ENCODE measurements at places on chromosomes 3 and 15. TPM values are rescaled to one million over a fixed set of nuclear protein-coding genes. Genes with fewer than 3 reads are reported as not detected.

ANKDD1A gene
- 3.9 TPM for total RNA-seq

GOLGA6L9 gene
- 1.3 TPM for total RNA-seq

CHAC1 gene
- 62.2 TPM for total RNA-seq

CCDC54 gene
- not detected for total RNA-seq

ATP11B gene
- total RNA-seq, result 55.4 TPM

GRCh38 chr15:24919446-24919845 is 35.3 kb upstream of the SNRPN start:
- DNase-seq, result no peak

DNA sequence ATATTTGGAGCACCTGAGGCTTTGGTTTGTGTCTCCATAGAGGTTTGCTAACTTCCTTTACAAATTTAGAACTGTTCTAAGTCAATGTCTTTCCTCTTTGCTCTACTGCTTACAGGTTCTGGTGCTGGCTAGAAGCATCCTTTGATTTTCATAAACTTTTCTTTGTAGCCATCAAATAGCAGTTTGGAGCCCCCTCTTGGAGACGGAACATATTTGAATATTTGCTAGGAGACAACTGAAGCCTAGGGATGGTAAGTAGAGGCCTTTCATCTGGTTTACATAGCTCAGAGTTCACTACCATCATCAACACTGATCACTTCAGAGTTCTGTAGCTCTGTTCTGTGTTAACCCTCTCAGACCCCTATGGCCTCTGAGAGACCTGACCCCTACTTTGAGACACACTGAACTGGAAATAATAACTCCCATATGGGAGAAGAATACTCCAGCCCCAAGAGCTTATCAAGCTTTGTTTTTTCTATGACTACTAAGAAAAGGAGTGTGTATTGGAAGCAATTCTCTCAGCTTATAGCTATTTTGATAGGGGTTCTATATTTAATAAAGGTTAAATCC is 420.4 kb downstream of the EPHA3 start:
- no peak for DNase-seq

- no peak for DNase-seq
These were observed 63.5 kb upstream of the KLF13 start for GRCh38 chr15:31262901-31263671.

GRCh38 chr3:127147291-127147885 is 45.5 kb upstream of the PRR23E start:
- DNase-seq, result no peak

GRCh38 chr15:48718646-48719045 is 73.1 kb upstream of the FBN1 start:
- peak; percentile 20 for DNase-seq

DNA sequence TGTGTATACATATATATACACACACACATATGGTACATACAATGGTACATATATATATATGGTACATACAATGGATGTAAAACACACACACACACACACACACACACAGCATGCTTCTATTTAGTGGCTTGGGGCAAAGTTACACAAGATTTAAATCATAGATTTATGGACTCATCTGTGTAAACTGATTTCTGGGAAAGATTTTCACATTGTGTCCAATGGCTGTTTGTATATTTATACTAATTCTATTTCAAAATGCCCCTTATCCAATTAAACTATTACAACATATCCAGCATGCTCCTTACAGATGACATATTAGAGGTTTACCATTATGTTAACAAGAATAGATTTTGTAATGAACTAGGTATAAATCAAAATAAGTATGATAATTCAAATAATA is 94.9 kb downstream of the ANO10 start:
- DNase-seq, result peak; percentile 54

- no peak for DNase-seq
These were observed 122.9 kb downstream of the TPRG1 start for GRCh38 chr3:189294649-189295048.

- no peak for DNase-seq
These were observed 35.4 kb downstream of the SMARCC1 start for GRCh38 chr3:47746264-47746663.

DNA sequence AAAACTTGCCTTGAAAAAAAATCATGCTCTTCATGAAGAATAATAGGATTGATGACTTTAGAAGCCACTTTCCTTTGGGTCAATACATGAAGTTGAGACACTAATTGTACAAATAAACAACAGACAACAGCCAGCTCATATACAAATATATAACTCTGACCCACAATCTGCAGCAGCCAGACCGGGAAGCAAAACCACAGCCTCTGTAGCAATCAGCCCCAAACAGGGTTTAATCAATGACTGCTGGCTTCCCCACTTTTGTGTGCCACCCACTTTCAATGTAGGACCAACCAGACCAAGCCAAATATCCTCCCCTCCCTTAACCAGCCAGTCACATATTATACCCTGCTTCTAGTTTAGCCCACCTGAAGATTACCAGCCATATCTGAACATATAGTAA is 39.0 kb downstream of the IFT57 start:
- no peak for DNase-seq

DNA sequence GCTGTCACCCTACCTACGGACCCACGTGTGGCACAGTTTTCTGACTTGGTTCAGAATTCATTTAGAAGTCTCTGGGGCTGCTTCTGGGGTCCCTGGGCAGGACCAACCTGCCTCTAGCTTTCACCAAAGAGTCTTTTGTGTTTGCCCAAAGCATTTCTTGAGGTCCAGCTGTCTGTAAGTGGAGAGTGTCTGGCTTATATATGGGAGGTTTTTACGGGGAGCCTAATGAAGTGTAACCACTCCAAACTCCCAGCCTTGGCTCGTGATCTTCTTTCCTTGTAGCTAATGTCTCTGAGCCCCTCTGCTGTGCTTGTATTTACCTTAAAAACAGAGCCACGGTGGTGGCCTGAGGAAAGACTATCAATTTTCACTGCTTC is 109.0 kb upstream of the CTDSPL start:
- DNase-seq, result no peak

DNA sequence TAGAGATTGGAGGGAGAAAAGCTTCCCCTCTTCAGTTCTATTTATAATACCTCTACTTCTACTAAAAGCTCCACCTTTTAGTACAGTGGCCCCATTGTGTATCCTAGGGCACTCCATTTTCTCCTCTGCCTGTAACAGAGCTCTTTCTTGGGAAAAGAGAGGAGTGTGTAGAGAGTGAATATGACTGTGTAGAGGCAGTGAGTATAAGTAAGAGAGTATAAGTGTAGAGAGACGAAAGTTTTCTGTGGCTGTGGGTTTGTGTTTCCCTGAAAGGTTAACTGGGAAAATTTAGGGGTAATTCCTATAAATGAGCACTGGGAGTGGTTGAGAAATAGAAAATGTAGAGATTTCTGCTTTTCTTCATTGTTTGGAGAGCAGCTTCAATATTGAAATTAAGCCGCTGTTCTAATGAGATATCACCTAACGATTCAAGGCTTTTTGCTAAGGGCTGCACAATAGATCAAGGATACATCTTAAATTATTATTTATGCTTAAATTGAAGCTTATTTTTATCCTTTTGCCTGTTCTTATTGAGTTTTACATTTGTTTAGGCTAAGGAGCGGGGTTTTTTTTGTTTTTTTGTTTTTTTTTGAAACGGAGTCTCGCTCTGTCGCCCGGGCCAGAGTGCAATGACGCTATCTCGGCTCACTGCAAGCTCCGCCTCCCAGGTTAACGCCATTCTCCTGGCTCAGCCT is 6.9 kb downstream of the IQGAP1 start:
- no peak for DNase-seq

- DNase-seq, result no peak
These were observed 12.1 kb upstream of the SIAH2 start for GRCh38 chr3:150775001-150775599.

DNA sequence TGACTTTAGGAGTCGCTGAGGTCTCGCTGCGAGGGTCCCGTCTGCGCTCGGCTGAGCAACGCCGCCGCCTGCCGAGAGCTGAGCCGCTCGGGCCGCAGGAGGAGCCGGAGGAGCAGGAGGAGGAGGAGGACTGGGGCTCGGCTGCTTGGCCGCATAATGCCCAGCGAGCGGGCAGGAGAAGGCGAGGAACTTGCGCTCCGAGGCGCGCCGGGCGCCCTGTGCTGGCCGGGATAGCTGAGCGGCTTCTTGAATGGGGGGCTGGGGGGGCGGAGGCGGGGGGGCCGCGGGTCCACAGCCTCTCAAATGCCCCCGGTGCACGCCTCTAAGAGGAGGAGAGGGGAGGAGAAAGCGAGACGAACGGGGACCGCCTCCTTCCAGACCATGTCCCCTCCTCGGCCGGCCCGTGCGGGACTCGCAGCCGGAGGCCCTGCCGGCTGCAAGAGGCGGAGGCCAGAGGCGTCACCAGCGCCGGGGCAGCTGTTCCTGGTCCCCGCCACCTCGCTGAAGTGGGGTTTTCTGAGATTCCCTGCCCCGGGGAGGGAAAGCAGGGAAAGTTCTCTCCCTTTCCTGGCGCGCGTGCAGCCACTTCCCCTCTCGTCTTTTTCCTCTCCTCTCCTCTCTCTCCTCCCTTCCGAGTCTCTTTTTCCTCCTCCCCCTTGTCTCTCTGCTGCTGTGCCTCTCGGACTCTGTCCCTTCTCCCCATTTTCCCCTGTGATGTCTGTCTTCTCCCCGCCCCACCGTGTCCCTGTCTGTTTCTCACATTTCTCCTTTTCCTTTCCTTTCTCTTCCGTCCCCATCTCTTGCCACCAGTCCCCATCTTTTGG is at the start of gene ADAMTS9:
TSS of gene ADAMTS9 (minus strand) at position 220 of the 824 bp plus-strand sequence. CDS start 343 bp downstream, outside the sequence.
- DNase-seq, result peak; percentile 79

DNA sequence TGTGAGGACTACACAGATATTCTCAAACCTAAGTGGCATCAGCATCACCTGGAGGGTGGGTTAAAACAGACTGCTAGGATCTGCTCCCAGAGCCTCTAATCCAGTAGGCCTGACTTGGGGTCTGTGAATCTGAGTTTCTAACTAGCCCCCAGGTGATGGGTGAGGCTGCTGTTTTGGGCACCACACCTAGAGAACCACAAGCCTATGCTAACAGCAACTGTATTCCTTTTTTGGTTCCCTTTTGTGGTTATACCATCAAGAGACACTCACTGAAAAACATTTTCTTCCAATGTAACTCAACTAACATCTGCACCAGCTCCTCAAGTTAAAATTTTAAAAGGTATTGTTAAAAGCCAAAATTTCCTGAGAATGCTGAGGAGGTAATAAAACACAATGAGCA is 16.0 kb downstream of the WDR82 start:
- no peak for DNase-seq

GRCh38 chr15:43751885-43752284 is 5.6 kb downstream of the PDIA3 start:
- no peak for DNase-seq

- peak; percentile 76 for DNase-seq
These were observed 109.8 kb downstream of the ASB7 start for GRCh38 chr15:100712226-100712625.

GRCh38 chr3:69326855-69327300 is 59.0 kb downstream of the FRMD4B start:
- no peak for DNase-seq

GRCh38 chr3:69082805-69083204 is 1.9 kb upstream of the ARL6IP5 start:
- DNase-seq, result peak; percentile 85

DNA sequence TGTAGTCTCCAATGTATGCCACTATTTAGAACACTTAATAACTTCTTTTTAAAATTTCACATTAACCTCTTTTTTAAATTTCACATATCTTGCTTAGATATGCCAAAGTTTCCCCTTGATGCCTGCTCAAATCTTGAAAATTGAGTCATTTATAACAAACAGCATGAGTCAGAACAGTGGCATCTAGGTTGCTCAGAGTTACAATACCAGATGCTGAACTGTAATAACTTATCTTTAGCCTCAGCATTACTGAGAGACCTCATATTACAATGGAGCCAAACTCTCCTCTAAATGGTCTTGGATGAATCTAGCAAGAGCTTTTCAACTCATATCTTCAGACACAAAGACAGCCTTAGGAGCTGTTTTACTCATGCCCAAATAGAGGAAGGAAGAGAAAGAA is 439.3 kb upstream of the ARPP21 start:
- no peak for DNase-seq

- DNase-seq, result peak; percentile 96
These were observed 612.9 kb upstream of the TBL1XR1 start for GRCh38 chr3:177810162-177810623.

DNA sequence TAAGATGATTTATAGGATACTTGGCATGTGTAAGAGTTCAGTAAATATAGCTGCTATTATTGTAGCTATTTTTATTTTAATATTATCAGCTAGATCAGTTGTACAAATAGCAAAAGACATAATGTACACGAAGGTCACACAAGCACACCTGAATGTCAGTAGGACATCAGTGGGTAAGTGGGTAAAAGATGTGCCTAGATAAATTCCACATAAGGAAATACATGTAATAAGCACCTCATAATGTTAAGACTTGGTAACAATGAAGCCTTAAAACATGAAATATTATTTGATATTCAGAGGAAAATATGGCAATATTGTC is 41.5 kb downstream of the ABHD2 start:
- no peak for DNase-seq

- DNase-seq, result peak; percentile 34
These were observed 172.0 kb downstream of the TCF12 start for GRCh38 chr15:57090496-57090859.

DNA sequence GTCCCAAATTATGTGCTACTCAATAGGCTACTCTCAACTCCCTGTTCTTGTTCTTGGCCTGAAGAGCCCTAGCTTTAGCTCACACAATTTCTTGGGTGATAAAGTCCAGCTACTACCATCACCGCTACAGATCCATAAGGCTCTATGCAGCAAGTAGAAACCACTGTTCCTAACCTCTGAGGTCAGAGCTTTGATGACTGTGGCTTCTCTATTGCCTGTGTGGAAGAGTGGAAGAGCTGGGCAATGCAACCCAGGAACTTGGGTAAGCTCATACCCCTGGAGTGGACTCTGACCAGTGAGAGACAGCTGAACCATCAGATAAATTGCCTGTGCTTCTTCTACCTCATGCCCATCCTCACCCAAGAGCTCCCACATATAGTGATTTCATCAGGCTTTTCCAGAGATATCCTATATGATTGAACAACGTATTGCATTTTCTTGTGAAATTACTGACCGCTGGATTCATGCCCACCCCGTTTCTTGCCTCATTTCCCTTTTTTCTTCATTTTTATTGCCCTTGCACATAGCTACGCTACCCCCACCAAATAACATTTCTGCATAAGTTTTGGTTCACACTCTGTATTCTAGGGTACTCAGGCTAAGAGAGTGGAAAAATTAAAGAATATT is 172.3 kb upstream of the MBNL1 start:
- no peak for DNase-seq

DNA sequence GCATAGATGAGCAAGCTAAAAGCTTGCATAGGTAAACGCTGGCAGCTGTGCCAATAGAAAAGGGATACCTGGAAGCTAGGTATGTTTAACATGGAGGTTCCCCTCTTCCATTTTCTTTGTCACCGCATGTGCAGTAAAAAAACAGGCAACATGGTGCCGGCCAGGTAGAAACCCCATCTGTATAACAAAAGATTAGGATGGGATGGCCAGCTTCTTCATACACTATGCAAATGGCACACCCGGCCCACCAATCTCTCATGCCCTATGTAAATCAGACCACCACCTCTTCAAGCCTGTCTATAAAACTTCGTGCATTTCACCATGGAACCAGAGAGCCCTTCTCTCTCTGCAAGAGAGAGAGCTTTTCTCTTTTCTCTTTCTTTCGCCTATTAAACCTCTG is 224.3 kb upstream of the P2RY1 start:
- no peak for DNase-seq

Measured in fibroblast of villous mesenchyme (primary cell).